ENCODE measurements at places on chromosomes 2 and 18.

- DNase-seq = no peak
Observed at GRCh38 chr18:76449111-76449453, 46.0 kb downstream of the ZNF516 start.

DNA sequence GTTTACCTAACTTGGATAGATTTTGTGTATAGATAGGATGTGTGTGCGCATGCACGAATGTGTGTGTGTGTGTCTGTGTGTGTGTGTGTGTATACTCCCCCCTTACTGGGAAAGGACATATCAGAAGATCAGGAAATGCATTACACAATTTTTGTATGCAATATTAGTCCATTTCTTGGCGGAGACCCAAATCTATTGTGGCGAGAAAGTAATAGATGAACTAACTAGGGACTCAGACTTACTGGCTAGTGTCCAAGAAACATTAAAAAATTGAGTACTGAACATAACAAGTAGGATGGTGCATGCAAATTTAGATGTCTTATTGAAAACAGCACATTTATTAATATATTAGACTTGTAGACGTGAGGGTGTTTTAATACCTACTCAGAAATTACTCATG is 1036.5 kb upstream of the FANCL start:
- DNase-seq = no peak

DNA sequence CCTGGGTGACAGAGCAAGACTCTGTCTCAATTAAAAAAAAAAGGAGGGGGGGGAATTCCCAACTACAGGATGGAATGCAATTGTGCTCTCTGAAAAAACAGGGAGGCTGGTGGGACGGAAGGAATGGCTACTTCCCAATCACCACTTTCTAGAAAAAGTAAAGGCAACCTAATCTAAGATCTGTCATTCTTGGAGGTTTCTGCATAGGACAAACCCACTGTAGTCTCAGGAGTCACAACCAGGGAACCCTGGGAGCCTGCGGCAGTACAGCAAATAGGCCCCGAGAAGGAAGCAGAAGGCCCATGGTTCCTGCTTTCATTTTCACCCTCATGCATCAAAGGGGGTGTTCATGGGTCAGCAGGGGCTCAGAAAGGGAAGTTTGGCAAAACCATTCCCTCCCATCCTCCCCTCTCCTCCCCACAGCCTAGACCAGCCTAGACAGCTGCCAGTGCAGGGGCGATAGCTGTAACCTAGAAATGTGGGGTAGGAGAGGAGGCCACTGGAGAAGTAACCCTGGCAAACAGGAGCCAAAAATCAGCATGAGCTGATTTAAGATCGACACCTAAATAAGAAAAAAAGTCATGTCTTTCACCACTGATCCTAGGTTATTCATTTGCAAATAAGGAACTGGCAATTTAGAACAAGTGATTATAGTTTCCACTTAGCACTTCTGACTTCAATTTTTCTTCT is 48.0 kb downstream of the TRABD2A start:
- no peak for DNase-seq

DNA sequence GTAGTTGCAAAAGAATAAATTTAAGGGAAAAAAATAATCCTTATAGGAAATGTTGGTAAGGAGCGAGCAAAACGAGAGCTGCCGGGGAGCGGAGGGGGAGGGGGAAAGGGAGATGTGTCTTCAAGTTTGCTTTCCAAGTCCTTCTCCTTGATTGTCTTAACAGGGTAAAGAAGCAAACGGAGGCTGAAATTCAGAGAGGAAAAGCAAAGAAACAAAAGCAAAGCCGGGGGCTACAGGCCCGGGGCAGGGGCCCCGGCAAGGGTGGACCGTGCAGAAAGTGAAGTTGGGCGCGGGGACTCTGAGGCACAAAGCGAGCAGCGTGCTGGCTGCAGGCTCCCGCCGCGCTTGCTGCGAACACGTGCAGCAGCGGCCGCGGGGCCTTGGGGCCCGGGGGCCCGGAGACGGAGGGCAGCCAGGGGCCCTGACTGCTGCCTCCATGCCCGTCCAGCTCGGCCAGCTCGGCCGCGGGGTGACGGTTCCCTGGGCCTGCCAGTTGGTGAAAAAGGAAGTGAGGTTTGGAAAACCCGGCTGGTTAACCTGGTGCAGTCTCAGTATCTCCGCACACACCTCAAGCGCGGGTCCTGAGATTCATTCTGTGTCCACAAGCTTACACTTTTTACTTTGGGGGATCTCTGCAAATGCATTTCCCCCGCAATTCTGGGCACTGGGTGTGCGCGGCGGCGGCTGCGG is 4.1 kb downstream of the BCL11A start:
- peak; percentile 24 for DNase-seq

DNA sequence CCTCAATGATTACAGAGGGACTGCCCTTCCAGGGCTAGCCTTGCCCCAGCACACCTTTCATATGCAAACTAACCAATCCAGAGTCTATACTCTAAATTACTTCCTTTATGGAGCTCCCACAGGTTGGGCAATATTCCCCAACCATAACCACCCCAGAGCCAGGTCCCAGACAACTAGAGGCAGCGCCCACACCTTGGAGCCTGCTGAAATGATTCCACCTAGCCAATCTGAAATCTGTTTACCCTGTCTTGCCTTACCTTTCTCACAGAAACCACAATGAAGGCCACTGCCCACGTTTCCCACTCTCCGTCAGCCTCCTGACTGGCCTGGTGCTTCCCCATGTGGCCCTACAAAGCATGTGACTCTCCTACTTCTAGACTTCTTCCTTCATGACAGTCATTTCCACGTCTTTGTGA is 62.0 kb downstream of the REEP1 start:
- DNase-seq = no peak

- no peak for DNase-seq
Observed at GRCh38 chr18:64175432-64175831, 26.5 kb upstream of the LINC00305 start.

- no peak for DNase-seq
Observed at GRCh38 chr2:101889460-101890098, 102.2 kb upstream of the IL1R2 start.

GRCh38 chr2:181174611-181175580 is 194.5 kb downstream of the UBE2E3 start:
- no peak for DNase-seq

DNA sequence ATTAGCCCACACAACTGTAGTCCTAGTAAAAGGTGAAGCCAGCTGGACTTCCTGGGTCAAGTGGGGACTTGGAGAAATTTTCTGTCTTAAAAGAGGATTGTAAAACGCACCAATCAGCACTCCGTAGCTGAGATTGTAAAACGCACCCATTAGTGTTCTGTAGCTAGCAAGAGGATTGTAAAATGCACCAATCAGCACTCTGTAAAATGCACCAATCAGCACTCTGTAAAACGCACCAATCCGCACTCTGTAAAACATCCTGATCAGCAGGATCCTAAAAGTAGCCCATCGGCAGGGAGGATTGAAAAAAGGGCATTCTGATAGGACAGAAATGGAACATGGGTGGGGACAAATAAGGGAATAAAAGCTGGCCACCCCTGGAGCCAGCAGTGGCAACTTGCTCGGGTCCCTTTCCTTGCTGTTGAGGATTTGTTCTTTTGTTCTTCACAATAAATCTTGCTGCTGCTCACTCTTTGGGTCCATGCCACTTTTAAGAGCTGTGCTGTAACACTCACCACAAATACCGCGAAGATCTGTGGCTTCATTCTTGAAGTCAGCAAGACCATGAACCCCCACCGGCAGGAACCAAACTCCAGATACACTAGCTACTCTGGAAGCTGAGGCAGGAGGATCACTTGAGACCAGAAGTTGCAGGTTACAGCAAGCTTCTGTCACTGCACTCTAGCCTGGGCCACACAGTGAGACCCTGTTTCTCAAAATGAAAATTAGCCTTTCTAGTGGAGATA is 102.6 kb downstream of the HS6ST1 start:
- no peak for DNase-seq

DNA sequence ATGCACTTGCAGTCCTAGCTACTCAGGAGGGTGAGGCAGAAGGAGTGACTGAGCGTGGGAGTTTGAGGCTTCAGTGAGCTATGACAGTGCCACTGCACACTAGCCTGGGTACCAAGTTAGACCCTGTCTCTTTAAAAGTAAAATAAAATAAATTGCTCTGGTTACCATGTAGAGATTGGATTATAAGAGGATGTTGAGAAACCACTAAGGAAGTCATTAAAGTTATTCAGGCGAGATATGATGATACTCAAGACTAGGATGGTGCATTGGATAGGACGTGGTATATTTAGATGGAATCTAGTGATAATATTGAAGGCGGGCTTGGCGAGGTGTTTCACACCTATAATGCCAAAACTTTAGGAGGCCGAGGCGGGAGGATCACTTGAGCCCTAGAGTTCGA is 50.6 kb downstream of the BMPR2 start:
- DNase-seq = no peak

DNA sequence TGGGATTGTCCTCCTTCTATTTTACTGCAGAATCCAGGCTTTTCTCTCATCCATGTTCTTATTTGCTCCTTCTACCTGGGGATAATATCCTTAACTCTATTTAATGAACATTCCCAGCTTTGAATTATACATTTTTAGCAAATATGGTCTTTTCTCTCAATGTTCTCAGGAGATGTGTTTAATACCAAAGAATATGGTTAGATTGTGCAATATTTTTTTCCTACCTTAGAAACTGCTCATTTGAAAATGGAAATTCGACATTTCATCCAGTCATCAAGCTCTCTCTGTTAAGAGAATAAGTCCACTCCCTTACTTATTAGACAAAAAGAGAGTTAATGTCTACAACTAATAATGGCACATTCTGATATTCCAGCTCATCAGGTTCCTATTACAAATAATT is 160.4 kb upstream of the GULP1 start:
- DNase-seq = no peak

- DNase-seq = no peak
Observed at GRCh38 chr2:45267062-45267792, 258.0 kb upstream of the SIX2 start.

DNA sequence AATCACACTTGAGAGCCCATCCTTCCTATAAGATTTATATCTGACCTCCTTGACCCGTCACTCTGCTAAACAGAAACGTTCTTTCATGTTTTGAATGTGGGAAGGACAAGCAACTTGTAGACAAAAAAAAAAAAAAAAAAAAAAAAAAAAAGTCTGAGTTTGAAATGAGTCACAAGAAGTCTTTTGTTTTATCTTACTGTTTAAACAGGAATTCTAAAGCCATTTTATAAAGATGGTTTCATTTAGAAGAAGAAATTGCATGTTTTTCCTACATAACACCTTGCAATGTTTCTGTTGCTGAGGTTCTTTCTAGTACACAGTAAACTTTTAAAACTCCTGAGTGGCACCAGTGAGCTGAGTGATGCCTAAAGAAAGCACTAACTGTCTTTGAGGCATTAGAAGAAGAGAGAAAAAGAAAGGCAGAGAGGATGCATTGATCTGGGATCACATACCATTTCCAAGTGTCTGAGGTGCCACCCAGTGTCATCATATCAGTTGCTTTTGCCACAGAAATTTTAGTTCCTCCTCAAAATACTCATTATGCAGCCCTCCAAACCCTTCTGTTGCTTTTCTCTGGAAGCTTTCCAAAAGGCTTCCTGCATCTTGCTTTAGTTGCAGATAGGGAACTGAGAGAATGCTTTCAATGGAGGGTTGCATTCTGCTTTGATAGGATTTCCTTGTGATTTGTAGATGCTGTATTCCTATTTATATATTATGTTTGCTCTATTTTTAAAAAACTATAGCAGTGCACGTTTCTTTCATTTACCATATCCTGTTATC is 69.1 kb downstream of the ACVR2A start:
- DNase-seq = no peak

DNA sequence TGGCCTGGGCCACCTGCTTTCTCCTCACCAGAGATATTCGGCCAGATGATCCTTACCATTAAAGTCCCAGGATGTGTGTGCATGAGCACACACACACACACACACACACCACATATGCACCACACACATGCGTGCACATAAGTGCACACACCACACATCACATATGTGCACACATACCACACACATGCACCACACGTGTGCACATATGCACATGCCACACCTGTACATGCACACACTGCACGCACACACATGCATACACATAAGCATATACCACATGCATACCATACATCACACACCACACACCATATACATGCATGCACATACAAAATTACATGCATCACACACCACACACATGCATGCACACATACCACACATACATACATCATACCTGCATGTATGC is 38.7 kb downstream of the RPL37A start:
- DNase-seq = no peak

- no peak for DNase-seq
Observed at GRCh38 chr2:16566701-16567100, 98.9 kb downstream of the CYRIA start.

- no peak for DNase-seq
Observed at GRCh38 chr18:79871026-79871390, 73.3 kb downstream of the KCNG2 start.

- no peak for DNase-seq
Observed at GRCh38 chr18:45802814-45803492, 22.5 kb upstream of the SIGLEC15 start.

GRCh38 chr2:174138161-174138560 is 110.2 kb downstream of the OLA1 start:
- no peak for DNase-seq

DNA sequence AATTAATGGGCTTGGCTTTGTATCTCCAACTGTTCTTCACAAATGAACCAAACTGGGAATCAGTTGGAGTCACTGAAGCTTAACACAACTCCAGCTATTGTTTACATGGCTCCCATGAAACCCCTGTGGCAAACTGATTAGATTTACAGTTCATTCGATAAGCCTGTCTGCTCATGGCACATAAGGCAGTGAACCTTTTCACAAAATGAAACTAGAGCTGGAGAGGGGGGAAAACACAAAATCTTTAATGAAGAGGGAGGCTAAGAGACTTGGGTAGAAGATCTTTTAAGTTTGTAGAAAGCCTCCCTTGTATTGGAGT is 11.6 kb upstream of the ITGA6 start:
- DNase-seq = no peak

Data from frontal cortex (tissue), 4 donors.